NCI-H524 treated with DMSO at 0.1 percent for 48 hours (cell line): ENCODE measurements at places on chromosomes 16 and 17.

GRCh38 chr16:7887316-7887715 lies 554.7 kb downstream of the RBFOX1 start:
- DNase-seq: no peak

DNA sequence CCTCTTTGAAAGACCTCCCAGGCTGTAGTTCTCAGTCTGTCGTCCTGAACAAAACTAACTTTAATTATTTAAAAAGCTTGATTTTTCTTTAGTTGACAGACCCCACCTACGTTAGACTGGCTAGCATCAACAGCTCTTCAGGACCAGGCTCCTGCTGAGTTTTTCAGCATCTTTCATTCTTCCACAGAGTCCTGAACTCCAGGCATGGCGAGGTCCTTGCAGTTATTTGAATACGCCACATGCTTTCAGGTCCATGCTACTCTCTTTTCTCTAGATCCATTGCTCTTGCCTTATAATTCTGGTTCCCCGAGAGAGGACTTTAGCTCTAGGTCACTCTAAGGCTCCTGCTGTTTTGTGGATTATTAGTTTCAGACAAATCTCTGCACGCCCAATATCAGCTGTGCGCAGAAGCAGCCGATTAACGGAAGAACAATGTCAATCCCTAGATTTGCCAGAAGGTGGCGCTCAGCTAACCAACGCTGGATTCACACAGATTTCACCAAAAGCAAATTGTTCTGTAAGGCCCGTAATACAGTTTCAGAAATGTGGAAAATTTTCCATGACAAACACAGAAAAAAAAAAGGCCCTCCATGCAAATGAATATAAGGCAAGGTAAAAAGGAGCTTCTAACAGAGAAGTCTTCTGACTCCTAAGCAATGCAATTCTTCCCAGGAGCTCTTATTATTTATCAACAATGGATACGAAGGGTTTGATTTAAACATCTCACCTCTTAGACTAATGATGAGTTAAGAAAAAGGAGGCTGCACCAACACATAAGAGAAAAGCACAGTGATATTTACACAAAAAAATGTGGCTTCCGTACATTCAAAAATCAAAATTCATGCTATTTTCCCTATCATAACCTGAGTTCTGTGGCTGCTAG lies 33.5 kb upstream of the BCO1 start:
- DNase-seq: no peak

DNA sequence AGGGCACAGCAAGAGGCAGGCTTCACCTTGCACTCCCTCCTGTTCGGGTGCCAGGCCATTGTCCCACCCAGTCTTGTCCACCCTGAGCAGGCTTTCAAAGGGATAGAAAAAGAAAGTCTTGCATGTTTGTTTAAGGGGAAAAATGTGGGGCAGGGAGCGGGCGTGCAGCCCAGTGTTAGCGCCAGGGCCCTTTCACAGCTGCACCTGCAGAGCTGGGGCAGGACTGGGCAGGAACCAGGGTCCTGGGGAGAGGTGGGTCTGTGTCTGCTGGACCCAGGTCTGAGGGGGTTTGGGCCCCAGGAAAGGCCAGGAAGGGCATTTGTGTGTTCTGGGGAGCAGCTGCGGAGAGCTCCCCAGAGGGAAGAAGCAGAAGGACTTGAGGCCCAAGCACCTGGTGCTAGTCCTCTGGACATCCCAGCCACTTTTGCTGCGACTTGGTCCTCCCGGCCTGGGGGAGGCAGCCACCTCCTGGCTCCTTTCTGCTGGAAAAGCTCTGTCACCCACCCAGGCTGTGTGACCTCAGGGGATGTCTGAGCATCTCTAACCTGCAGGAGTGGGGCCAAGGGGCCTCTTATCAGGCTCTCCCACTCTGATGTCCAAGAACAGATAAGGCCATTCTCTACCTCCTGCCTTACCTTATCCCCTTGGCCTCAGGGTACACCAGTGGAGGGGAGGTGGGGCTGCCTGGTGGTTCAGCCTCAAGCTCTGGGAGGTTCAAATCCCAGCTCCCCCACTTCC lies 44.7 kb downstream of the PSME3IP1 start:
- no peak for DNase-seq

DNA sequence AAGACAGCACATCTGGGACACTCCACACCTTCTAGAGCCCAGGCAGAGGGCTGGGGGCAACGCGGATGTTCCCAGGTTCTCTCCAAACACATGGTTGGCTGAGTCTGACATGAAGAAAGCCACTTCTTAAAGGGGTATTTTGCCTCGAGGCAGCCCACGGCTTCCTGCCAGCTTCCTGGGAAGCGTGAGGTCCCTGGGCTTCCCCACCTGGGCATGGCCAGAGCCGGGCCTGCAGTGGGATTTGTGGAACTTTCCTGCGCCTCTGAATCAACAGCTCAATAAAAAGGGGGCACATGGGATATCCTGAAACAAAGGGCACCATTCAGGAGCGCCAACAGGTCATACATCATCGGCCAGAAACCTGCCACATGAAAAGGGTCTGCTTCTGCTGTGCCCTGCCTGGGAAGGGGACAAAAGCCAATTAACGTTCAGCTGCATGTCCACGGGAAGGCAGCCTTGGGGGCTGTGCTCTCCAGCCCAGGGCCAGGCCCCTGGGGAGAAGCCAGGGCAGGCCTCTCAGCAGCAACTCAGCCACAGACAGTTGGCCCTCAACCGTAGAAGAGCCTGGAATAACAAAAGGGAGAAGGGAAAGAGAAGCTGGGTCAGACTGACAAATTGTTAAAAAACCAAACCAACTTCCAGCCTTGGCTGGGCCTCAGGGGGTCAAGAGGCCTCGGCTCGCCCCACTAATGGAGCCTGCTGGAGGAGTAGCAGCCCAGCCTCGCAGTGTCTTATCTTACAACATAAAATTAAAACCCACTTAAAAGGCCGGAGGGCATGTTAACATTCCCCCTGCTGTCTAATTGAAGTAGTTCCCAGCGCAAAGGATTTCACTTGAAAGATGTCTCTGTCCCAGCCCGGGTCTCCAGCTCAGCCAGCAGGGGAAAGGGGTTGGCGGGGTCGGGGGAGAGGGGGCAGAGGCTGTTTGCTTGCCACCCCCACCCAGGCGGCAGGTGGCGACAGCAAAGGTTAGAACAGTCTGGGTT lies 34.2 kb downstream of the TBX4 start:
- DNase-seq: no peak

DNA sequence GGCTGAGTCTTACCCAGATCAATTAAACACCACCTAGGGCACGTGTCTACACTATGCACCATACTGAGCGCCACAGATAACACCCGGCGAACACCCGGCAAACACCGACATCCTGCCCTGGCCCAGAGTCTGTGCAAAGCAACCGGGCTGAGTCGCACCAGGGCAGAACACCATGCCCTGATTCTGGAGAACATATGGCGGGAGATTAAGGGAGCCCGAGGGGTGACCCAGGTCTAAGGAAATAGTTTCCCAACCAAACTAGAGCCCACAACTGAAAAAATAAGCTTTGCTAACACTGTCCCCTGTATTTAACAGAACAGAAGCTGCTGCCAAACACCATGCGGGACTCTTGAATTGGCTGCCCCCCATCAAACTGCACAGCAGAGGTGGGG lies 22.1 kb downstream of the MYO18A start:
- DNase-seq: peak; percentile 73

- no peak for DNase-seq
These were observed 6.0 kb upstream of the TNFRSF13B start for GRCh38 chr17:16977932-16978331.

- no peak for DNase-seq
These were observed 263.6 kb upstream of the DYNLRB2 start for GRCh38 chr16:80277182-80277581.

- no peak for DNase-seq
These were observed 31.8 kb downstream of the MRPS23 start for GRCh38 chr17:57818066-57818465.

- no peak for DNase-seq
These were observed 7.3 kb downstream of the HS3ST4 start for GRCh38 chr16:25699069-25699468.

- DNase-seq: no peak
These were observed 30.7 kb upstream of the ZNF423 start for GRCh38 chr16:49886554-49887094.

- peak; percentile 99 for DNase-seq
These were observed 9.4 kb upstream of the NPTX1 start for GRCh38 chr17:80485846-80486245.

DNA sequence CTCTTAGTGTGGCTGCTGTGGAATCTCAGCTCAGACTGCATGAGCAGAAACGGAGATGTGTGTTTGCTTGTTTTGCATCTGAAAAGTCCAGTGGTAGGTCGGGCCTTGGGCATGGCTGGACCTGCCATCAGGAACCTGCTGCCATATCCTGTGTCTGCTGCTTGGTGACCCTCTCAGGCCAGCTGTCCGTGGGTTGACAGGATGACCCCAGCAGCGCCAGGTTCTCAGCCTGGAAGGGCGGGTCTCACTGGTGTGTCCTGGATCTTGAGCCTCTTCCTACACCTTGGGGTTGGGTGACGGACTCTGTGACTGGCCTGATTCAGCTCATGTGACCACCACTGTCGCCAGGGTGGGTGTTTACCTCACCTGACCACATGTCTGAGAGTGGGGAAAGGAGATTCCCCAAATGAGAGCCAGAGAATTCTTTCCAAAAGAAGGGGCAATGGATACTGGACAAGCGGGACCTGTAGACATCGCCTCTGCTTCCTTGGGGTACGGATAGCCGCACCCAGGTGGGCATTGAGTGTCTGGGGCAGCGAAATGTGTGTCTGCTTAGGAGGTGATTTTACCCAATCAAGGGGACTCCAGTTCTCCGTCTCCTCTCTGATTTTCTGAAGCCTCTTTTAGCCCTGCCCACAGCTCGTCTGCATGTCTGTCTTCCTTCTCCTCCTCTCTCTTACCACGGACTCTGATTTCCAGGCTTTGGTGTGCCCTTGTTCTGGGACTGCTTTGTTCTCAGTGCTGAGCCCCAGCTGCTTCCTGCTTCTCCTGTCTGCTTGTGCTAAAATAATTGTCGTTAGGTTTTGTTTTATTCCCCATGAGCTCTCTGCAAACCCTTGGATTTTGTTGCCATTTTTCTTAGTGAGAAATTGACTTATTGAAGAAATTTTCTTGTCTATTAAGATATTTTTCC lies 399.7 kb downstream of the CPPED1 start:
- no peak for DNase-seq

GRCh38 chr17:72268431-72268830 lies 147.6 kb downstream of the SOX9 start:
- DNase-seq: peak; percentile 77

DNA sequence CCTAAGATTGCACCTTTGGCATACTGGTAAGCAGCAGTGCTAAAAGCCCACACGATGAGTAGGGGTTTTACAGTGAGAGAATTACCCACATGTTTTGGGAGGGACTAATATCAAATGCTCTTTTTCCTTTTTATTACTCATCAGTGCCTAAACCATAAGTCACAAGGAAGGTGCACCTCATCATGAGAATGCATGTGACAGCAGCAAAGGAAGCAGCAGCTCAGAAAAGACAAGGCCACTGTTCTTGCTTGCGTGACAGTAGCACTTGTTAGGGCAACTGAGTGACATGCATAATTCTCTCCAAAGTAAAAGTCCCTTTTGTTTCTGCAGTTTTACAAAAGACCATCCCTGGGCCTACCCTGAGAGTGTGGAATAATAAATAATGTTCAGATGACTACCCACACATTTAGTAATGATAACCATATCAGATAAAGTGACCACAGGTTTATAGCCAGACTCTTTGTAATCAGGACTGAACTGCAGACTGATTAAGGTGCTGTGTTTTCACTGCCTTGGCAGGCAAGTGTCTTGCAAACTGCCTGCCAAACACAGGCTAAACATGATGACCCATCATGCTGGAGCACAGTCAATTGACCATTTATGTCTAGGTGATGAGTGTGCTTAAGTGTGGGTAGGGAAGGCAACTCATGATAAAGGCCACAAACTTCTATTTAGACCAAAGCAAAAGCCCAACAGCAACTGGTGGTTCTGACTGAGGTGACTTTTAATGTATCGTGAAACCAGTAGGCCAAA lies 1751.4 kb downstream of the TP53TG3F start:
- no peak for DNase-seq

DNA sequence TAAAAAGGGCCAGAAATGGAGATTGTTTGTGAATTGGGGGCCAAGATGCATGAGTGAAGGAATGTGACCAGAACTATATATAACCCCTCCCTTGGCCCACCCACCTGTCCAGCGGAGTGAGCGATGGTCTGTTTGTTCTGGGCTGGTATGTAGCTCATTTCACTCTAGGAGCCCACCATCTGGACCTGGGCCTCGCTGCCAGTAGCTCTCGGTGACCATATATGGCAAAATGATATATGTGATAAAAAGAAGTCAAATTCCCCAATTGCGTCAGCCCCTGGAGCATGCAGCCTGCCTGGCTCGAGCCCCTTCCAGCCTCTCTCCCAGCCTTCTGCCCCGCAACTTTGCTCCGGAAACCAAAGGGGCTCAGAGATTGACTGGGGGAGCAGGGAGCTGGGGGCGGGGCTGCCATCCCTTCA lies 47.3 kb downstream of the CCDC42 start:
- no peak for DNase-seq

DNA sequence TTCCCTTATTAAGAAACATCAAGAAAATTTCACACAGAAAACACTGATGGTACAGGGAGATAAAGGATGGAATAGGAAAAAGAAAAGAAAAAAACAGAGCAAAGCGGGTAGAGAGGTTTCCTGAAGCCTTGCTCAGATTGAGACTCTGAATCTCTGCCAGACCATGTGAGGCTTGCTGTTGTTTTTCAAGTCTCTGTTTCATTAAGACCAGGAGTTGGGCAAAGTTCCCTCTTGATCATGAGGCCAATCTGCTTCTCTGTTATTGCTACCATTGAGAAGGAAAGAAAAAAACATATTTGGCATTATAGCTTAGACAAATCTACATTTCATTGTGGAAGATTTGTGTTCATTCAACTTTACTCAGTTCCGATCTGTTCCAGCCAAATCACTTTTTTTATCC lies 201.6 kb upstream of the SOX9 start:
- DNase-seq: no peak

- no peak for DNase-seq
These were observed 3.5 kb downstream of the KRT40 start for GRCh38 chr17:40980596-40980995.

DNA sequence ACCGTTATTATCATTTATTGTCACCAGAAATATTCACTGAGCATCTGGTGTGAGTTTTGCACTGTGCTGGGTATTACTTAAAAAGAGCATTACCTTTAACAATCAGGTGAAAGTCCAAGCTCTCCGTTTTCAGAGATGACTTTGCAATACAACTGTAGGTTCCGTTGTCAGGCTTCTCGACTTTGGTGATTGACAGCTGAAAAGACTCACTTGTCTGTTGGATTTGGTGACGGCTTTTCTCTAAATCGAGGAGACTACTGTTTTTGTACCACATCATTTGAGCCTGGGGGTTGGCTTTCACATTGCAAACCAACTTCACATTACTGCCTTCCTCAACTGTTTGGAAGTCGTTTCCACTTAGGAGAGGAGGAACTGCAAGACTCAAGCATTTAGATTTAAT lies 9.1 kb downstream of the TMIGD1 start:
- DNase-seq: no peak

DNA sequence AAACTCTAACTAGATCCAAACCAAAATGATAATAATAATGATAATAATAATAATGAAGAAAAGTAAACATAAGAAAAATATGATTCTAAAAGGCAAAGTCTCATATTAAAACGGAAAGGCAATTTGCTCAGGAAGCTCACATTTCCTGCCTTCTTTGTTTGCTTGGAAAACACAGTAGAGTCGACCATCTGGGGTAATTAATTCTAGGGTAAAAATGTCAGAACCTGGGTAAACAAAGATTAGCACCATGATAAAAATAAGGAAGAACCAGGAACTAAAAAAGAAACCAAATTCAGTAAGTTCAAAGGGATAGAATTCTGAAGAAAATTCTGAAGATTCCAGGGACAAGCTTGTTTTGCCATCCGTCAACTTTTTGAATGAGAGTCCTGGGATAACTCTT lies 16.2 kb downstream of the KRABD2 start:
- DNase-seq: no peak

- no peak for DNase-seq
These were observed 60.1 kb downstream of the USP31 start for GRCh38 chr16:23089111-23089510.
